ENCODE measurements at places on chromosomes 1 and 21.

DNA sequence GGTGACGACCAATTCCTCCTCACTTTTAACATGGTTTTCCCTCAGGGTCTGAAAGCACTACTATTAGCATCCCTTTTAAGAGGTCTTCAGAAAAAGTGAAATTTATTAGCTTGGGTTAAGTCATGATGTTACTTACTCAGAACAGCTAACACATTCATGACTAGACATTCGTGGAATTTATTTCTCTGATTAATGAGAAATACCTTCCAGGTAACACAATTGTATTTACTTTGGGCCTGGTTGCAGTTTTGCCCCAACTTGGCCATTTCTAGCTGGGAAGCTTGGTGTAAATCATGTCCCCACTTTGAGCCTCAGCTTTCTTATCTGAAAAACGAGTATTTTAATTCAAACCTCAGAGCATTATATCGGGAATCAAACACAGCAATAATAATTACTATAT is 119.2 kb upstream of the SPATA6 start:
- DNase-seq = no peak

DNA sequence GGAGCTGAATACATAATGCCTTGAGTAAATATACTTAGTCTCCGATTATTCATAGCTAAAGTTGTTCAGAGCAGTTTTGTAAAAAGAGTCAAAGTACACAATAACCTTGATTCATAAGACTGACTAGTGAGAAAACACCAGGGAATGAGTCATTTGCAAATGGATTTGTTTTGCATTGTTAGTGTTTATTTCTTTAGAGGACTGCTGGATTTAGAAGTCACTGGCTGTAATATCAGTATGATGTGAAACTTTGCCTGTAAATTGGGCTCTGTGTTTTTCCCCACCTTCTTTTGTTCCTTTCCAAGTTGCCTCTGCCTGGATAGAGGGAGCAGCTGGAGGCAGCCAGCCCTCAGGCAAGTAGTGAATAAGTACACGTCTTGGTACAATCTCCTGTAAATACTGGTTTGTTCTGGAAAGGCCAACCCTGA is 474.7 kb downstream of the NUF2 start:
- DNase-seq = no peak

DNA sequence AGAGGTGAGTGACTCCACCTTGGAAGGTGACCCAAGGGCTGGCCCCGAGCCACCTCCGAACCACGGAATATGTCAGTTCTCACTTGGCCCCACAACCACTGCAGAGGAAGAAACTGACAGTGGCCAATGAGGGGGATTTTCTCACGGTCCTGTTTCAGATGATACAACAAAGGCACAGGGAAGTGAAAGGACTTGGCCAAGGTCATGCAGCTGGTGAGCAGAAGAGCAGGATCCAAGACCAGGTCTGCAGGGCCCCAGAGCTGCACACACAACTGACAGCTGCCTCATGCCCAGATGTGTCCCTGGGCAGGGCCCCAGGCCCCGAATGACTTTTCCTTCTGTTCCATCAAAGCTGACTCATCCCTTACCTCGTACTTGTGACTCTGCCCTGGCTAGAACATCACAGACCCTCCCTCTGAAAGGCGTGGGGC is 25.8 kb upstream of the EVA1B start:
- no peak for DNase-seq

DNA sequence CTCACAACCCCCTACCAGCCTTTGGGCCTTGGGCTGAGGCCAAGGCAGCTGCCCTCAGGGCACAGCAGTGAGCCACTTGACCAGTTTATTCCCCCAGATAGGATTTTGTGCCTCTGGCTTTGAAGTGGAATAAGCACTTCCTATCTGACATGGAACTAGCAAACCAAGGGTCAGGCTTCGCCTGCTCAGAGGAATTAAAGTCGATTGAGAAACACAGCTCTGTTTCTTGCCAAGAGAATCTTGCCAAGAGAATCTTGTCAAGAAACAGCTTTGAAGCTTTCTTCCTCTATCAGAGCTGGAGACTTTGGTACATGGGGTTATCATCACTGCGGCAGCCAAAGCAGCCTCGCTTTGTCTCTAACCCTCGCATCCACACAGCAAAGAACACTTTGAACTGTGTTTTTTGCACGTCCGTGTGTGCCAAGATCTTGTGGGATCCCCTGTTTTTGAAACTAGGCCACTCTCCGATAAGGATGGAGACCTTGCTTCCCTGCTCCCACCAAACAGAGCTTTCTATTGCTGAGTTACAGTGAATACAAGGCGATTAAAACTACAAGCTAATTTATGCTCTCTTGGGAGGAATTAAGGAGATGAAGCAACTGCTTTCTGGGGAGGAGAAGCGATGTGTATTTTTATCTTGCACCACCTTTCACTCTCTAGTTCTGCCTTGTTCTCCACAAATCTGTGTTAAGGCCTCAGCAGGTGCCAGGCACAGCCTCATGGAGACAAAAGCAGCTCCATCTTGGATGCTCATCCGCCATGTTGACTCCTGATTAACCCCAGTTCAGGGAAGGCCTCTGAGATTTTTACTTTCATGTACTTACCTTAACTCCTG is 67.3 kb downstream of the RHOU start:
- DNase-seq = no peak

DNA sequence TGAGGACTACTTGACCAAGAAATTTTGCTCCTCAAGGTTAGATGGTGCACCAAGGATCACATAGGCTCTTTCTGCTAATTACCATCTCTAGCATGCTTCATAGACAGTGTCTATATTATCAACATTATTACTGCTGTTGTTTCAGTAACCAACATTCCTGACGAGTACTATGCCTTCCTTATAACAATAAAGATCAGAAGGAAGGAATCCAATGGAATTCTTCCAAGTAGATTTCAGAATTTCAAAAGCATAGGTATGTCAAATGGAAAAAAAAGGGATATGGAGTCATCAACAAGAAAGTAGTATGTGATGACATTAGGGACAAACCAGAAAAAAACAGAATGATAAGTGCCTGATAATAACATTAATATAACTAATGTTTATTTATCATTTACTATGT is 39.6 kb upstream of the LPGAT1 start:
- no peak for DNase-seq

GRCh38 chr1:22247527-22248245 is 104.8 kb upstream of the WNT4 start:
- no peak for DNase-seq

GRCh38 chr1:167293057-167293456 is 72.4 kb downstream of the POU2F1 start:
- no peak for DNase-seq

GRCh38 chr1:101379950-101380349 is 143.1 kb downstream of the S1PR1 start:
- no peak for DNase-seq

- no peak for DNase-seq
Observed at GRCh38 chr1:44700573-44700972, 26.1 kb downstream of the ARMH1 start.

DNA sequence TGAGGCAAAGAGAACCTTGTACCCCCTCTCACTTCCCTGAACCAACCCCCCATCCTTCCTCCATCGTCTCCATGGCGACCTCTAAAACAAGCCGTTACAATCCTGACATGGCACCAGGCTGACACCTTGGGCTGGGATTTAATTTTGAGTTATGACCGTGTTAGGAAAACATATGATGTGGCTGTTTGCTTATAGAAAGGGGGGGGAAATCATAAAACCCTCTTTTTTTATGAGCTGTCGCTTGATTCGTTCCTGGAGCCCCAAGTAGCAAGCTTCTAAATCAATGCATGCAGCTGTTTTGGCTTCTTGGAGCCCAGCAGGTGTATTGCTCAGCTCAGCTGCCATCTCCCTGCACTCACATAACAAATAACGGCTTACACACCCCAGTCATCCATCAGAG is 301.2 kb upstream of the SPAG17 start:
- no peak for DNase-seq

DNA sequence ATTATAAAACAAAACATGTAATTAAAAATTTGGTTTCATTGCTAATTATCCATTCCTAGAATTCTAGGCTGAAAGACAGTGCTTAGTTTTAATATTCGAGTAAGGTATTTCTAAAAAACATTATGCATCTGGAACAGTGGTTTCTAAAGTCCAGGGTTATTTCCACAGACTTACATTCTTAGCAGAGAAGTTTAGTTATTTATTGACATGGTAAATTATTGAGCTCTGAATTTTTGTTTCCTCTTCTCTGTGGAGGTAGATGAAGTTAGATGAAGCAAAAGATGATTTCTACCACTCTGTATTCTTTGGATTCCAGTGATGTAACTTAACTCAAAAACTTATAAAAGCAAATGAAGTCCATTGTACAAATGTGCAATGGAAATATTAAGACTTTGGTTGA is 709.4 kb downstream of the MRPL39 start:
- no peak for DNase-seq

- DNase-seq = no peak
Observed at GRCh38 chr1:168893359-168893801, 164.4 kb upstream of the DPT start.

DNA sequence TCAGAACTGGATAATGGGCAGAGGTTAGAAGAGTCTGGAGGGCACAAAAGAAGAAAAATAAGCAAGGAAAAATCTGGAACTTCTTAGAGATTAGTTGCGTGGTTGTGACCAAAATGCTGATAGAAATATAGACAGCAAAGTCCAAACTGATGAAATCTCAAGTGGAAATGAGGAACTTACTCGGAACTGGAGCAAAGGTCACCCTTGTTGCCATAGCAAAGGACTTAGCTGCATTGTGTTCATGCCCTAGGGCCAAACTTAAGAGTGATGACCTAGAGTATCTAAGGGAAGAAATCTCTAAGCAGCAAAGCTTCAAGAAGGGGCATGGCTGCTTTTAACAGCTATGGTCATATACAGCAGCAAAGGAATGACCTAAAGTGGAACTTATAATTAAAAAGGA is 180.0 kb downstream of the TTLL7 start:
- DNase-seq = no peak

GRCh38 chr1:109948285-109948630 is 36.3 kb upstream of the AHCYL1 start:
- DNase-seq = no peak

GRCh38 chr1:14662116-14662515 is 63.6 kb downstream of the KAZN start:
- no peak for DNase-seq

DNA sequence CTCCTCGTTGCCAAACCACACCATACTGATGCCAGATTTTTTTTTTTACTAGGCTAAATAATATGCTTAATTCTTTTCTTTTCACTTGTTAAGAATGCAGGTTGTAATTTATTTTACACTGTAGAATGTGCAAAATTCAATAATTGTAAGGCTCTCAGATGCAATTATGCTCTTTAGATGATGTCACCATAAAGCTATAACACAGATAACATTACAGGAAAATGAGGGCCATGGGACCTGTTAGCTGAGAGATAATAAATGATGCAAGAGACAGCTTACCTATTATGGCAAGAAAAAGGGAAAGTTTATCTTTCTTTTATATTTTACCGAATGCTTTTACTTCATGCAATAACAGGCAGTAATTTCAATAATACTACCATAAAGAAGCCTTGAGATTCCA is 35.4 kb downstream of the CHRM3 start:
- DNase-seq = no peak

GRCh38 chr1:201900476-201900875 is 11.8 kb downstream of the SHISA4 start:
- DNase-seq = no peak

- DNase-seq = no peak
Observed at GRCh38 chr1:208131621-208132286, 112.4 kb downstream of the PLXNA2 start.

DNA sequence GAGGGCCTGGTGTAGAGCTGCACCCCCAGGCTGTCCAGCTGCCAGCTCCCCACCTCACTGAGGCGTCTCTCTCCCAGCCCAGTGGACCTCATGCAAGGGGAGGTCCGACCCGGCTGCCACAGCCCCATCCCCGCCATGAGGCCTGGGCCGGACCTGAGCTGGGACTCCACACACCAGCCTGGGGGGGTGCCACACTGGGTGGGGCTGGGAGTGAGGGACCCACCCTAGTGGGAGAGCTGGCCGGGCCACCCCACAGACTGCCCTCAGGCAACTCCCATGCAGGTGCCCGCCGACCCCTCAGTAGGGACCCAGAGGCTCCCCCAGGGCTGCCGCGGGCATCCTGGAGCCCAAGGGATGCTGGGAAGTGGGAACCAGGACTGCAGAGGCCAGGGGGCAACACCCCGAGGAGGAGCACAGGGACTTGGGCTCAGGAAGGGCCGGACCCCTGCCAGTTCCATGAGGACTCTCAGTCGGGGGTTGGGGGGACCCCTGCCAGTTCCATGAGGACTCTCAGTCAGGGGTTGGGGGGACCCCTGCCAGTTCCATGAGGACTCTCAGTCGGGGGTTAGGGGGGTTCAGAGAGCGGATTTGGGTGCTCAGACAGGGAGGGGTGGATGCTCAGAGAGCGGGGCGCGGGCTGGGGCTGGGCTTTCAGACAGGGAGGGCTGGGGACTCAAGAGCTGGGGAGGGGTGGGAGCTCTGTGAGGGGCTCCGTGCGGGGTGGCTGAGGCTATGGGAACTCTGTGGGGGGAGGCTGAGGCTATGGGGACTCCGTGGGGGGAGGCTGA is 1.2 kb upstream of the RNF223 start:
- DNase-seq = no peak

GRCh38 chr1:89799495-89799894 is 21.3 kb upstream of the LRRC8D start:
- DNase-seq = no peak

Data from activated CD4-positive, CD25-positive, alpha-beta regulatory T cell treated with anti-CD3 and anti-CD28 coated beads, Interleukin-2, amount 50 U/mL, for 16 hours (primary cell).